ENCODE measurements at places on chromosomes 7 and 10.

DNA sequence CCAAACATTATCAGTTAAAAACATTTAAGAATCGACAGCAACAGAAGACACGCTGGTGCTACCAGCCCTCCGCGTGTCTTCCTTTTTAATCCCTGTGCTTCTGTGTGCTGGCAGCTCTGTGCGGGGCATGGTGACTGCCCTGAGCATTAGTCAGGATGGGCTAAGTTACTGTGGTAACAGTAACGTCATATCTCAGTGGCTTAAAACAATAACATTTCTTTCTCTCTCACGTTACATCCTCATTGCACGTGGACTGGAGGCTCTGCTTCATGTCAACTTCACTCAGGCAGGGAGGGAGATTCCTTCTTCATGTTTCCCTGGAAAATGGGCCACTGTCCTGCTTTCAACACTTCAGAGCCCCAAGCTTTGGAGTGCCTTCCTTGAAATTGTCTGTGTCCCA, 378.5 kb downstream of the CCSER2 start:
- no peak for DNase-seq

DNA sequence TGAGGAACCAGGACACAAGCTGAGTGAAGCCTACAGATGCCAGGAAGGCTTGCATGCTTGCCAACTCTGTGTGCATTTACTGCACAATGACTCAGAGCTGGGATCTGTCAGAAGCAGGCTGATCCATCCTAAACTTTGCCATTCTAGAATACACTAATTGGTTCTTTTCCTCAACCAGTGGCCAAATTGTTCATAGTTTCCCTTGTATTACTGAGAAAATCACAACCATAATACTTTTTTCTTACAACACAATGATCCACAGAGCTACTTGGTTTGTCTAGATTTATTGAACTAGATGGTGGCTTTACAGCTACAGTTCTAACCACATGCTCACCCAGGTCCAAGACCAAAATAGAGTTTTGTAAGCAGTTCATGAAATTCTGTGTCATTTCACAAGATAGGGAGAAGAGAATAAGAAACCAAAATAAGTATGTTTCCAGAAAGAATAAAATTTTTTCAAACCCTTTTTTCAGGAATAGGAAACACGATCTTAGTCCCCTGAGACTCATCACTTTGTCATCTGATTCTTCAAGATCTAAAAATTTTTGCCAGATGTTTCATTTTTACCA, 21.0 kb upstream of the LRRC17 start:
- peak; percentile 88 for DNase-seq

GRCh38 chr7:52211930-52212329, 823.5 kb upstream of the POM121L12 start:
- DNase-seq: no peak

DNA sequence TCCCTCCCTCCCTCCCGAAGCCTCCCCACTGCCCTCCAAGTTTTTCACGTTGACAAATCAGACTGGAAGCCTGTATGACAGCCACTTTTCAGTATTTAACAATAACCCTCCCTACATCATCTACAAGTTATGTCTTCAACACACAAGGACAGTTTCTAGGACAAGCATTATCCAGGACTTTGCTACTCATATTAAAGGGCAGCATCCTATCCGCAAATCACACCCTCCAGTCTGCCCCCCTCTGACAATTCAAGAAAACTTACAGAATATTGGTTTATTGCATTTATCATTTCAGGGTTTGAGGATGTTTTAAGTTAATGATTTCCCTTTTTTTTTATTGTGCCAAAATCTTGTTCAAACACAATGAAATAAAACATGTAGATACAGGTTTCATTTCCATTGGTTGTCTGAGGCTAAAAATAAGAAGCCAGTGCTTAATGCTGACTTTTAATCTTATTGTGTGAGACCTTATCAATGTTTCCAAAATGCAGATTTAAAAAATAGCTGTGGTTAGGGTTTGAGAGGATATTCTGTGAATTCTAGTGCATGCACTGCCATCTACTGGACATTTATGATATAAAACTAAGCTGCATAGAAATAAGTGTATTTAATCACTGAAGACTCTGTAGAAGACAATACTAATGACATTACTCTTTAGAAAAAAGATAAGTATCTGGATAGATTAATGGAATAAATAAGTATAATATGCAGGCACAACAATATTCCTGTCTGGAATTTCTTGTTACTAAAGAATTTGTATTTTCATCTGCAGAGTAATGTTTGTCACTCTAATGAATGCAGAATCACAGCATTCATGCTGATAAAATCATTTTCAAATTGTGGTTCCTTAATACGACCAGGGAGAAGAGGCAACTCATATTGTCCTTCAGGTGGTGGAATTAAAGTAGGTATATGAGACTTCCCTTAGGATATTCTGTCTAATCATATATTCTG, 64.1 kb downstream of the CAV1 start:
- peak; percentile 86 for DNase-seq

DNA sequence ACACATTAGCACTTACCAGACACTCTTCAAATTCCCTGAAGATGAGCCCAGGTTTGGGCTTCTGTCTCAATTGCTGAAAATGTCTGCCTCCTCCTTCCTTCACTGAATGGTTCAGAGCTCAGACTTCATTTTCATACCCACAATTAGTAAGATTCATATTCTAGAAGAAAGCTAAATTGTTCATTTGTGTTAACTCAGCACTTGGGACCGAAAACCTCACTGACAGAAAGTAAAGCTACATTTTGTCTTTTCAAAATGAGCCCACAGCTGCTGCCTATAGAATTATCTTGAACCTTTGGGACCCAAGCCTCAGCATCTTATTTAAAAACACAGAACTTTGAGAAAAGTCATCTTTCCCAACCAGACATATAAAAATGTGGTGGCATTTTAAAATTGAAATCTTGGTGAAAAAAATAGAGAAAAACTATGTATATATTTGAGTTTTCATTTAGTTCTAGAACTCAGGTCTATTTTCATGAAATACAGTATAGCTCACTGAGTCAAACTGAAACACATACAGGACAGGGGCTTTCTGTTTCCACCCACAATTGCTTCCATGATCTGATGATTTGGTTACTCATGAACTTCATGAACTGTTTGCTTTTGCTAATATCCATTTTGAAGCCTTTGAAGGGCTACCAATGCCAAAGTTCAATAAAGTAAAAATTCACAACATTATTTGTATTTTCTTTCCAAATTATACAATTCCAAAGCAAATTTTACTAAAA, 119.1 kb upstream of the PFKP start:
- DNase-seq: no peak

GRCh38 chr10:130400890-130401289, 264.7 kb downstream of the GLRX3 start:
- no peak for DNase-seq

DNA sequence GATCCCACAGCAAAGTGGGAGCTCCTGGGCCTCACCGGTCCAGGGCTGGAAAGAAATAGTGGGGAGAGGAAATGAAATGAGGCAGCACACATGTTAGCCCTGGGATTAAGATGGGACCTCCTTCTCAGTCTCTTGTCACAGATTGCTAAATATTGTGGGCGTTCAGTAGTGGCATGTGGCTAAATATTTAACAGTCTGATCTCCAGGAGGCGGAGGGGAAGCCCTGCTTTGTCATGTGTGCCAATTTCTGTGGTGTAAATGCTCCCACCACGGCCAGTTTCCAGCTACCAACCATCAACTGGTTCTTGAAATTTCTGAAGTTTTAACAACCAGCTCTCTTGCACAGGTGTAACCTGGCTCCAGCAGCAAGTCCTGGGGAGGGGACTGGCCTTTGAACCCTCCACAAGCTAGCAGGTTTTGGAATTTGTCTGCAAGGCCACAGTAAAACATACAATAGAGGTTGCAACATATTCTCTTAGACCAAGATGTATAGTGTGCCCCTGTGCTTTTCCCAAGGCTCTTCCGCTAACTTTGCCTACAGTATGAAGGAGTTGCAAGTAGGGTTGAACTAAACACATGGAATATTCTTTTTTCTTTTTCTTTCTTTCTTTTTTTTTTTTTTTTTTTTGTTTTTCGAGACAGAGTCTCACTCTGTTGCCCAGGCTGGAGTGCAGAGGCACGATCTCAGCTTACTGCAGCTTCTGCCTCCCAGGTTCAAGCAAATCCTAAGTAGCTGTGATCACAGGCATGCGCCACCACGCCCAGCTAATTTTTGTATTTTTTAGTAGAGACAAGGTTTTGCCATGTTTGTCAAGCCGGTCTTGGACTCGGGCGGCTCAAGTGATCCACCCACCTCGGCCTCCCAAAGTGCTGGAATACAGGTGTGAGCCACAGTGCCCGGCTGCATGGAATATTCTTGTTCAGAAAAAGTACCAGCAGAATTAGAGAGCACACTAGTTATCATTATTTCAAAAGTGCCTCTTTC, 103.1 kb upstream of the PCBD1 start:
- no peak for DNase-seq

DNA sequence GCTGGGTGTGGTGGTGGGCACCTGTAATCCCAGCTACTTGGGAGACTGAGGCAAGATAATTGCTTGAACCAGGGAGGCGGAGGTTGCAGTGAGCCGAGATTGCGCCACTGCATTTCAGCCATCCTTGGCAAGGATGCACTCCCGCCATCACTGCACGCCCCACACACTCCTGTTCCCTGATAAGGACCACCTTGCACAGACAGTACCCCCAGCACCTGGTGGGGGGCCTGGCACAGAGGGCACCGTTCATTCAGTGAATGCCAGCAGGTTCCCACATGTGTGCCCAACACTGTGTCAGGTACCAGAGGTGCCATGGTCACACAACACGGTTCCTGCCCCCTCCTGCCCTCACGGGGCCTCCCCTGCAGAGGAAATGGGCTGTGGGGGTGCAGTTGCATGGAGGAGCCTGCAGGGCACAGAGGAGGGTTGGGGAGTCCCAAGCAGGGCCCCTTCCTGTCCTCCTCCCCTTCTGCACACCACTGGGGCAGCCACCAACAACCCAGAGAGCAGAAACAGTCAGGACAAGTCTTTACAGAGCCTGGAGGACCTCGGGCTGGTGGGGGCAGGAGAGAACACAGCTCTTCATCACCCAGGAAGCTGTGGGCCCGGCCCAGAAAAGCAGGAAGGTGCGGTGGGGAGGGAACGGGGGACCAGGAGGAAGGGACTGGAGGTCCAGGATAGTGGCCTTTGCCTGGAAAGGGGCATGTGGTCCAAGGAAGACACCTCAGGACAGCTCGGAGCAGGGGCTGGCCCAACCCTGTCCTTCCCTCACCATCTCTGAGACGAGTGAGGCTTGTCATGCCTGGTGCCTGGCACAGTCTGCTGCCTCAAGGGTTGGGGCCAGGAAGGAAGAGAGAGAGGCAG, 7.1 kb downstream of the CRYGN start:
- no peak for DNase-seq

DNA sequence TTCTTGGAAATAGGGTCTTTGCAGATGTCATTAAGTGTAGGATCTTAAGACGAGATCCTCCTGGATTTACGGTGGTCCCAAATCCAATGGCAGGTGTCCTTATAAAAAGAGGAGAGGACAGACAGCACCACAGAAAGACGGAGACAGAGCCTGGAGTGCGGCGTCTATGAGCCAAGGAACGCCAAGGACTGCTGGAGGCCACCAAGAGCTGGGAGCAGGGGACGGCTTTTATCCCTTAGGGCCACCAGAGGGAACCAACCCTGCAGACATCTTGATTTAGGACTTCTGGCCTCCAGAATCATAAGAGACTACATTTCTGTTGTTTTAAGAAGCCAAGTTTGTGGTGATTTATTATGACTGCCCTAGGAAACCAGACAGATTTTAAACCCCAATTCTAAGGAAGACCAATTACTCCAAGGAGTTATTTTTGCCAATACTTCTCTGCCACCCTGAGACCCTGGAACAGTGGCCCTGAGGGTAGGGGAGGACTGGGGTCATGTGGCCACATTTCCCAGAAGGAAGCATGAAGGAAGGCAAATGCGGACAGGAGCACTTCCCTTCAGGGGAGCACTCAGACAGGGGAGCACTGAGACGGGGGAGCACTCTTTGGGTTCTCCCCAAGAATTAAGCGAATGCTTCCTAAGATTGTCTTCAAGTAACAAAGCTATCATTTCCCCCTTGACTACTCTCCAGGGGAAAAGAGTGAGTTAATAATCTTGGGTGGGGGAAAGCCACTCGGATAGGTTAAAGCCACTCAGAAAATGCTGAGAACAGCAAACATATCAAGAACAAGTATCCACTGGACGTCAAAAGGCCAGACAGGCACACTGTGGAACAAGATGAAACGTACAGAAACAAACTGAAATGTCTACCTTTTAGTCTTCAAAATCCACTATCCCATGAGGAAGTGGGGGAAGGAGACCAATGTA, 67.5 kb downstream of the CHST15 start:
- peak; percentile 56 for DNase-seq

DNA sequence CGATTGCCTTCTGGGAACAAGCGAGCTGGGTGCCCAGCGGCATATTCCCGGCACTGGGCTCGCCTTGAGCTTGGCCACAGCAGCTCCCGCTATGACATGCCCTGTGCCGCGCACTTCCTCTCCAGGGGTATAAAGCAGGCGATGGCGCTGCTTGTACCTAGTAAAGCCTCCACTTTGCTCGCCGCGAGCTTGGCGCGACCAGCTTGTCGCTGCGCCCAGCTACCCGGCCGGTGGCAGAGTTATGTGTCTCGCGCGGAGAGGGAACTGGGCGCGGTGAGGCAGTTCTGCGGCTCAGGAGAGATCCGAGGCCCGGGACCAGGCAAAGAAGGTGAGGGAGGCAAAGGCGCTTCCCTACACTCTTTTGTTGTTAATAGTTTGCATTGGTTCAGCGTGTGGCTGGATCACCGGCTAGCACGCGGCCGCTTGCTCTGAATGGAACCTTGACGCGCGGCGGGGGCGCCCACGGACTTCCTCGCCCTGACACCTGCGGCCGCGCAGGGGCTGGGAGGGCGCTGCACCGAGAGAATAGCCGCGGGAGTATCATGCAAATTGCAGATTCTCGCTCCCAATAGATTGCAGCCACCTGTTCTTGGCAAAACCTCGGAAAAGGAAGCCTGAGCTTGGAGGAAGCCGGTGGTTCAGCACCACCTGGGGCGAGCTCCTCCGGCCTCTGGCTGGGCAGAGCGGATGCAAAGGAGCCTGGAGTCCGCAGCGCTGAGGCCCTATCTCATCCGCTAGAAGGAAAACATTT, 3.0 kb upstream of the BUB3 start:
- DNase-seq: no peak

GRCh38 chr10:110165239-110165638, 42.2 kb upstream of the MXI1 start:
- DNase-seq: no peak
